ENCODE measurements at places on chromosomes 6 and 20. TPM values are rescaled to one million over a fixed set of nuclear protein-coding genes. Genes with fewer than 3 reads are reported as not detected.

- no peak for DNase-seq
Observed at GRCh38 chr6:122381494-122382265, 17.8 kb upstream of the HSF2 start.

Gene WDR27
- total RNA-seq, result 6.7 TPM

Gene PDE10A
- total RNA-seq, result 11.3 TPM

DNA sequence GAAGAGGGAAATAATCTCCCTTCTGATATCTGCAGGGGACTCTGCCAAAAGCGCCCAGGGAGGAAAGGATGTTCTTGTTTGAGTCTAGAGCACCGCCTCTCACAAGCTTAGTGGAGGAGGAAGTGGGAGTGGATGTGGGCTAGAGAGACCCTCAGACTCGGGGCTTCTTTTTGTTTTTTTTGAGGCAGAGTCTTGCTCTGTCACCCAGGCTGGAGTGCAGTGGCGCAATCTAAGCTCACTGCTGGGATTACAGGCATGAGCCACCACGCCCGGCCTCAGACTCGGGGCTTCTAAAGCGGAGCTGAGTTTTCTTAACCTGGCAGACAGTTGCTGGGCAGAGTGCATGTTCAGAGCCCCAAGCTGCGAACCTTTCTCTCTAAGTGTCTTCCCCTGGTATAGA, 310.8 kb downstream of the BMP7 start:
- no peak for DNase-seq

GRCh38 chr6:122495612-122496011, 24.0 kb upstream of the SERINC1 start:
- no peak for DNase-seq

Gene HMGN4
- 34.7 TPM for total RNA-seq

DNA sequence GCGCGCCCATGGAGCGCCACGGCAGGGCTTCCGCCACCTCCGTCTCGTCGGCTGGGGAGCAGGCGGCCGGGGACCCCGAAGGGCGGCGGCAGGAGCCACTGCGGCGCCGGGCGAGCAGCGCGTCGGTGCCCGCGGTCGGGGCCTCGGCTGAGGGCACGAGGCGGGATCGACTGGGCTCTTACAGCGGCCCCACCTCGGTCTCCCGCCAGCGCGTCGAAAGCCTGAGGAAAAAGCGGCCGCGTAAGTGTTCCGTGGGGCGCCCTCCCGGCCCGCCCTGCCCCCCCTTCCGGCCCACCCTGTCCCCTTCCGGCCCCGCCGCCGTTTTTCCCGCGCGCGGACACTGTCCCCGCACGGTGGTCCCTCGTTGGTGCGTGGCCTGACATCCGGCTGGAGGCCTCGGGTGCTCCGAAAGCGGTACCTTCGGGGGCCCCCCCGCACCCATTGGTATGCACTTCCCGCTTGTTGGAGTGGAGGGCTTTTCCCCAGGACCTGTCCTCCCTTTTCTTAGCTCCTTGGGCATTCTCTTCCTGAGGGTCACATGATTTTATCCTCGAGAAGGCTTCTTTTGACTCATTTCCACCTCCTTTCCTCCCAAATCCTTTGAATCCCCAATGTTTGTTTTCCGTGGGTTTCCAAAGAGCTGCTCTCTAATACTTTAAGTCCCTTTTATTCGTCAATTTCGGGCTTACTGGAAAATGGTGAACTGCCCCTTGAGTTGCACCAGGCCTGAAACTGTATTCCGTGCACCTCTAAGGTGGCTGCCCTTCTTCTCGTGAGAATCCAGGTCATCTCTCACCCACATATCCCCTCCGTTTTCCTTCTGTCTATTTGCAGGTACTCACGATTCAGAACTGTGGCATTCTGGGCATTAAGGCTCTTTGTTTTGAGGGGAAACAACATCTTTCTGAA, 556 bp downstream of the PANK2 start:
- no peak for DNase-seq

DNA sequence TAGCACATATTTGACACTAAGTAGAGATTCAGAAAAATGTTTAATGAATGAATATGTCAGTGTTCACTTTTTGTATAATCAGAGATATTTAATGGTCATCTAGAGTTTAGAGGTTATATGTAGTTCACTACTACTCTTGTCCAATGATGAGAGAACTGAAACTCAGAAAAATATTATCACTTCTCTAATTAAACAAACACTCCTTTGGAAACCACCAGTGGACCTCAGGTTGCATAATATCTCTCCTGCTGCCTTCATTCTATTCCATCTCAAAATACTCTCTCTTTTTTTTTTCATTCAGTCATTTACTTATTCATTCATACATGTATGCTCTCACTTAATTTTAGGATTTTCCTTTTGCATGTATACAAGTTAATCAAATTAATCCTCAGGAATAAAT, 423.1 kb upstream of the RNF217 start:
- no peak for DNase-seq

DNA sequence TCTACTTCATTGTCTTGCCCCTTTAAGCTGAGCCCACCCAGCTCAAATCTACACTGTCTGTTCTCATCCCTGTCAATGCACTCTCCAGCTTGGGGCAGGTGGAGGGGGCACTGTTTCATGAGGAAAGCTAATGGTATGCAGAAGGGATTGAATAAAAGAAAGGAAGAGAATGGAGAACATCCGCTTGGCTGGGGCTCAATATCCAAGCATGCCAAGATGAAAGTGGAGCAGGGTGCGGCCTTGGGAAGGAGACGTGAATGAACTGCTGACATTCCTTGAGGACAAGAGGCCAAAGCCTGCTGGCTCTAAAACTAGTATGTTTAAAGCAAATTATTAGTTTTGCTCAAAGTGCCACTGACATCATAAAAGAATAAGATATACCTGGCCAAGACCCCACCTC, 24.2 kb downstream of the AKAP12 start:
- no peak for DNase-seq

Gene TTBK1
- 0.04 TPM for total RNA-seq

DNA sequence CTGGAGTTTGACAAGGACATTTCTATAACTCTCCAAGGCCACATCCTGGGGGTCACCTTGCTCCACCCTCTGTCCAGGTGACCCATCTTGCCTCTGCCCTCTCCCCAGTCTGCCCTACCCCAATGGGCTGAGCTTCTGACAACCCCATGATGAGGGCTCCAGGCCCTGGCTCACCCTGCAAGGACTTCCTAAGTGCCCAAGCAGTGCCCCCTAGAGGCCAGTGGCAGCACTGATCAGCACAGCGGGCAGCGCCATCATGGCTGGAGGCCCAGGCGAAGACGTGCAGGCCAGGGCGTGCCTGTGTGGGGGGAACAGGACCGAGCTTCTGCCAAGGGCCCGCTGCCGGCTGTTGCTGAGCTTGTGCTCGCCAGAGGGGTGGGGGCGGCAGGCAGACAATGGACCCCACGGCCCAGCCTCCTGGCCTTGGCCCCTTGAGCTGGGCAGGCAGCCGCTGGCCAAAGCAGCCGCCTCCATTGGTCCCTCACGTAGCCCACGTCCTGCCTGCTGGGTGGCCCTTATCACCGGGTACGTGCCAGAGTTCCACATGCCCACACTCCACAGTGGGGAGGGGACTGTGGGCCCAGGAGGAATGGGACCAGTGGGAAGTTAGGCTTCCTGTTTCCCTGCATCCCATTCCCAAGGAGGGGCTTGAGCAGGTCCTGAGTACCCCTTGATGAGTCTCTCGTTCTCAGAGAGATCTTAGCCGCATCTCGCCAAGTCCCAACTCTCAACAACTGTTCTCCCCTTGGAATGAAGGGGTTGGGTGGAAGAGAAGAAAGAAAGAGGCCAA, 64.3 kb downstream of the MRPL14 start:
- peak; percentile 50 for DNase-seq

DNA sequence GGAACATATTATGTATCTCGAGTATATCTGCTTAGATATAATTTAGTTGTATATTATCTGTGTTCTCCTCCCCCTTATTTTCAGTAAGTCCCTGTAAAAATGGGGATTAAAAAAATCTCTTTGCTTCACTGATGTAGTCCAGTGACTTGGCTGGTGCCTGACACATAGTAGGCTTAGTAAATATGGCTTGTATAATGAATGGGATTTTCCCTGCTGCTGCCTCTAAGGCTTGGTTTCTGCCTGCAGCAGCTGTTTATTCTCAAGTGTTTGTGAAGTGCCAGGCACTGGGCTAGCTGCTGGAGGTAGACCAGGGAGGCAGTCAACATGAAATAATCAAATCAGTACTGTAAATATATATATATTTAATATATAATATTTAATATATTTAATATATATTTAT, 1.6 kb upstream of the ZFP64 start:
- no peak for DNase-seq

DNA sequence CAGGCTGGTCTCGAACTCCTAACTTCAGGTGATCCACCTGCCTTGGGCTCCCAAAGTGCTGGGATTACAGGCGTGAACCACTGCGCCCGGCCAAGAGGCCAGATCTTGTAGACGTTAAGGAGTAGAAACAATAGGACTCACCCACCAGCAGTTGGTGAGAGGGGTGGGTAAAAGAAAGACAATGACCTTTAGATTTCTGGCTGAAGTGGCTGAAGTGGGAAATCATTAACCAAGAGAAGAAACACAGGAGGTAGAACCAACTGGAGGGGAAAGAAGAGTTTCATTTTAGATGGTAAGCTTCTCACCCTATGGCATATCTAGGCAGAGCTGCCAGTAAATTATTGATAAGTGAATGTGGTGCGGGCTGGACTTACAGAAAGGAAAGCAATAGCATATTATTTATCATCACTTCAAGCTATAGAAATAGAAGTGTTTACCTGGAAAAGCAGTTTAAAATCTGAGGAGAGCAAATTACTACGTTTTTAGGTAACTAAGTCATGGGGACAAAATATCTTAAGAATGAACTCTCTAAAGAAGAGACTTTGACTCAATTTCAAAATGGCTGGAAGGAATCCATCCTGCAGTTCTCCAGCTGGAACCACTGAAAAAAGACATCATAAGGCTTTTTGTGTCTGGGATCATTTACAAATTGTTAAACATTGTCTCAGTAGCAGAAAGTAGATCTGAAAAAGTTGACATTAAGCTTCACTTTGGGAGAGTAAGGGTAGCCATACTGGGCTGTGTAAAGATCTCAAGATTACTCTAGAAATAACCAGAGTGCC, 109.6 kb downstream of the ALDH8A1 start:
- no peak for DNase-seq

GRCh38 chr20:24773168-24773567, 175.9 kb upstream of the CST7 start:
- DNase-seq, result no peak

Gene CDC40
- 12.2 TPM for total RNA-seq

DNA sequence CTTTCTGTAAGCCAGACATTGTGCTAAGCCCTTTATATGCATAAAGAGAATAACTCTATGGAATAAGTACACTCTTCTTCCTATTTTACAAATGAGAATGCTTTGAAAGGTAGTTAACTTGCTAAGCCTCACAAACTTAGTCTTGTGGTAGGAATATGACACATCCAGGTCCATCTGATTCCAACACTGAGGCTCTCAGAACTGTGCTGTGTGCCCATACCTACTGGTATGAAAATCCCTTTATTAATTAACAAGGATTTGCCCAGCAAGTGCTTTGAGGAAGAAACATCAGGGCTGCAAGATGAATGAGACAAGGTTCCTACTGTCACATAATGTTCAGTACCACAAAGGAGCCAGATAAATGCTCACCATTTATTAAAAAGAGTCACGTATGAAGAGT, 122.6 kb downstream of the TNFRSF21 start:
- DNase-seq, result no peak

Gene TRAPPC3L
- 0.29 TPM for total RNA-seq

Gene CYP39A1
- total RNA-seq, result 5.2 TPM

DNA sequence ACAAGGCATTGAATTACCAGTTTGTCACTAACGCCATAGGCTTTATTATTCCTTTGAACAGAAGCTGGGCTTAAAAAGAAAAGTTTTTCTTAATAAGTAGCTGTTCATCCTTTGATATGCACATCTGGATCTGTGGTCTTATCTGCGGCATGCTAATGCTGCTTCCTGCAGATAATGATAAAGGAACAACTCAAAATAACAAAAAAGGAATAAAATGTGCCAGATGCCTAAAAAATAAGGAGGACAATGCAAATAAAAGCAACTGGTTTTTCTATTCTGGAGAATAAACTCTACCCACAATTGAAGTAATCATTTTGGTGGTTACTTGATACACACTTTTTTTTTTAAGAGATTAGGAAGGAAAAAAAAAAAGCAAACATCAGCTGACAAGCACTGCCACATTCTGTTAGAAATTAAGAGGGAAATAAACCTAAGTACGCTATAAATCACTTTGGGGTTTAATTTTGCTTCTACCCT, 156.8 kb upstream of the SALL4 start:
- no peak for DNase-seq

GRCh38 chr6:55679503-55679902, 100.5 kb upstream of the HMGCLL1 start:
- DNase-seq, result no peak

DNA sequence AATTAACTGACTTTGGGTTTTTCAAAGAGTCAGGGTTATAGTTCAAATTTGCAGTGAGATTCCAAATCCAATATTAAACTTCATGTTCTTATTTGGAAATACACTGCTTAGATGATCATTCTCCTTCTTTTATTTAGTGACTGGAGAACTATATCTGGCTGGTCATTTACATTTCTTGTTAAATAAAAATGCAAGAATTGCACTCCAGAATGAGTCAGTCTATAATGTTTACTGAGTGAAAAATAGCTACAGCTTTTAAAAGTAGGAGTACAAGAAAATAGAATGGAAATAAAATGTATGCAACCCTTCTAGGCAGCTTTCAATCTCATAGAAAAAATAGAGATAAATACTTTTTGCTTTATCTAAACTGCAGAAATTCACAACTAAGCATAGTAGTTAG, 54.5 kb upstream of the CD2AP start:
- no peak for DNase-seq

DNA sequence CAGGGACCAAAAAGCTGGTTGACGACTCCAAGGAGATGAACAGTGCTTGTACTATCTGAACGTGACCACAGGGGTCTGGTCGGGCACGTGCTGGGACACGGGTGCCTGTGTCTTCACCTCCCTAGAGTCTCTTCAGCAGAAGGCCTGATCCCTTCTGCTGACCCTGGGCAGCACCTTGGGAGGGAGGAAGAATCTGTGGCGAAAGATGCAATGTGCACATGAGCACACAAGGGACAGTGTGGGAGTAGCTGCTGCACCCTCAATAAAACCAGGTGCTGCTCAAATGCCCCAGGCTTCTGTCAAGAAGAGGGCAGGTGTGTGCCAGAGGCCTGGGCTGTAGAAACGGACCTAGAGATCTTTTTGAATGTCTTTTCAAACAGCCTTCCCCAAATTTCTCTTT, 130.6 kb upstream of the THBS2 start:
- DNase-seq, result no peak

Measured in heart left ventricle (tissue), 16 donors.